ENCODE measurements at places on chromosomes 3 and 15.

GRCh38 chr3:58657571-58658141 lies 8.9 kb downstream of the FAM3D start:
- DNase-seq = no peak

GRCh38 chr15:41562244-41562643 lies 3.2 kb downstream of the TYRO3 start:
- no peak for DNase-seq

GRCh38 chr3:133259767-133260166 lies 140.1 kb upstream of the BFSP2 start:
- DNase-seq = no peak

DNA sequence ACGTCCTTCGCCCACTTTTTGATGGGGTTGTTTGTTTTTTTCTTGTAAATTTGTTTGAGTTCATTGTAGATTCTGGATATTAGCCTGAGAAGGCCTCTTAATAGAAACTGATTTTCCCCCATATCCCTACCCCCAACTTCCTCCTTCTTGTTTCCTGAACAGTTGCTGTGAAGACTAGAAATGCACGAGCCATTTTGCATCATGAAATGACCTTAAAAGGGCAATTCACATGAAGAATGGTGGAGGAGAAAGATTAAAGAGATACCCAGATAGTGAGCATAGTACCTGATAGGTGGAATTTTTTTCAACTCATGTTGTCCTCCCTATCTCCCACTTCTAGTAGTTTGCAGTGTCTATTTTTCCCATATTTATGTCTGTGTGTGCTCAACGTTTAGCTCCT lies 55.2 kb upstream of the KCNH8 start:
- DNase-seq = no peak

GRCh38 chr3:29559741-29560465 lies 279.0 kb downstream of the RBMS3 start:
- no peak for DNase-seq

DNA sequence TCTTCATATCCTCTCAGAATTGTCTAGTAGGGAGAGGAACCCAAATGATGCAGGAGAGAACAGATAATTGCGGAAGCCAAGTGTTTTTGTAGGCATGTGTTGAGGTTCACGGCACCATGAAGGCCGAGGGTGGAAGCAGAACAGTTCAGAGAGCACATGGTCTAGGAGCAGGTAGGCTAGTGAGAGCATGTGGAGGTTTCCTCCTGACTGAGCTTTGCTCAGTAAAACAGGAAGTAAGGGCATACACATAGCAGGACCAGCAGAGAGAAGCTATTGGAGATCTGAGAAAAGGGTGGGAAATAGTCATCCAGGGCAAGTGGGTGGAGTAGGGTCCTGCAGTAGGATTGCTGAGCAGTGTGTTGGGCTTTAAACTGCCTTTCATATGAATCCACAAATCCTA lies 491.1 kb downstream of the FHIT start:
- DNase-seq = no peak

DNA sequence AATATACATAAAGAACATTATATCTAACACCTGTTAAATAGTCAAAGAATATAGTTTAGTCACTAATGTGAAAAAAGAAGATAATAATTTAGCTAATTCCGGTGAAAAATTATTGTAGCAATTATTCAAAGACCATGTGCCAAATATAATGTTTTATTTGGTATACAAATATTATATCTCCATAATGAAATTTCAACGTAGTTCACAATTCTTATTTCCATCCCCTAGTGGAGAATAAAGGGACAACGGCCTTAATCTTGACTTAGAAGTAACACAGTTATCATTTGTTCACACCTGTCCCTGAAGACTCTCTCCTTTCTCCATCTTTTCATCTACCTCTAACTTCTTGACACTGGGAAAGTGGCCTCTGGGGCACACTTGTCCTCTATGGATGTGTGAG lies 213.4 kb downstream of the ERC2 start:
- DNase-seq = no peak

DNA sequence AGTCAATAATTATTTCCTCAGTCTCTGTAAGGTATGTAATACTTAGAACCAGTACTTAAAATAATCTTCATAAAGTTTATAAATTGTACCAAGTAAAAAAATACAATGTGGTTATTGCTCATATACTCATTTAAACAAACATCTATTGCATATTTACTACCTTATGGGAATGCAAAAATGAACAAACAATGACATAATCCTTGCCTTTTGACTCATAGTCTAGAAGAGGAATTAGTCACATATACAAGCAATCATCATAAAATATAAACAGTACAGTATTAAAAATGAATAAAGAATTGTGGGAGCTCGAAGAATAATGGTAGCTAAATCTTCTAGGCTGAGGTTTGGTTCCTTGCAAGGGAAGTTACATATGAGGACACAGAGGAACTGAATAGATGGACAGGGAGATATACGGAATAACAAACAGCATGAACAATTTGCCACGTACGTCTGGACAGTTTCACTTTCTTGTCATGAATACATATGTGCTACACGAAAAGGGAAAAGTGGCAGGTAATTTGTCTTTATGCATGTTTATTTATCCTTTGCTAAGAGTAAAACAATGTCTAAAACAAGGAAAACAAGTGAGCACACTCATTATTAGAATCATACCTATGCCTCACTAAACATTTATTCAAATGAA lies 17.2 kb downstream of the IMPG2 start:
- peak; percentile 40 for DNase-seq

DNA sequence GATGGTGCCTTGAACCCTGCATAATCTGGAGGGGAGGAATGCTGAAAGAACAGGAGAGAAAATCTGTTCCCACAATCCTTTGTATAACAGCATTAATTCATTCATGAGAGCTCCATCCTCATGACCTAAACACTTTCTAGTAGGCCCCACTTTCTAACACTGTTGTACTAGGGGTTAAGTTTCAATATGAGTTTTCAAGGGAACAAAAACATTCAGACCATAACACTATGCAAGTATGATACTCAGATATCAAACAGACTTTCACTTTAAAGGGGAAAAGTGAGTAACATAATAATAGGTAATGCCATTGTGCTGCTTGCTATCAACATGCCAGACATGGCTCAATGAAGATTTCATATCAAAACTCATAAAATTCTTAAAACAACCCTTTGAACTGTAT lies 32.4 kb upstream of the PLSCR2 start:
- DNase-seq = peak; percentile 15

DNA sequence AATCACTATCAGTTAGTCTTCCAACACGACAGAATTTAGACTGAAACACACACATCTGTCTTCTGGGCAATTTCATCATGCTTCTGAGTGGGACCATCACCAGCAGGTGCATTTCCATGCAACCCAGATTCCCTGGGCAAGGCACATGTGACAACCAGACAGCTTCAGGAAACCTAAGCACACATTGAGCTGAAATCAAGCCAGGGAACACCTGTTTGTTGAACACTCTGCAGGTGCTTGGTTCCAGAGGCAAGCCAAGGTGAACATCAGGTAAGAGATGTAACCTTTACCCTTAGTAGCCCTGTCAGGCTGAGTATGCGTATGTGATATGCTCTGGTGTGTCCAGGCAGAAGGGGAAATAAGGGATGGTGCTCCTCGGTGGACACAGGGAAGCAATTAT lies 3.3 kb upstream of the PSMD2 start:
- DNase-seq = no peak

- DNase-seq = no peak
These were observed 107.3 kb upstream of the TMC3 start for GRCh38 chr15:81481346-81481745.

Data from GM06990 (cell line).